ENCODE measurements at places on chromosomes 5 and 9.
A peak's percentile ranks its signal among the peaks of the same experiment; 100 is the strongest.

- no peaks in the 10 kb centered on the region for H3K4me1 ChIP-seq
- no peaks in the 10 kb centered on the region for H3K27me3 ChIP-seq
- H3K36me3 ChIP-seq, result no peaks in the 10 kb centered on the region
- no peak overlapping the region for H3K4me3 ChIP-seq
Measured at GRCh38 chr5:111585291-111585690, 73.0 kb upstream of the STARD4 start.

GRCh38 chr9:120625222-120625621 lies 45.3 kb upstream of the CDK5RAP2 start:
- H3K27me3 ChIP-seq, result no peaks in the 10 kb centered on the region
- no peak overlapping the region for H3K27ac ChIP-seq
- no peak overlapping the region for H3K4me3 ChIP-seq
- no peak for DNase-seq
- no peaks in the 10 kb centered on the region for H3K36me3 ChIP-seq

DNA sequence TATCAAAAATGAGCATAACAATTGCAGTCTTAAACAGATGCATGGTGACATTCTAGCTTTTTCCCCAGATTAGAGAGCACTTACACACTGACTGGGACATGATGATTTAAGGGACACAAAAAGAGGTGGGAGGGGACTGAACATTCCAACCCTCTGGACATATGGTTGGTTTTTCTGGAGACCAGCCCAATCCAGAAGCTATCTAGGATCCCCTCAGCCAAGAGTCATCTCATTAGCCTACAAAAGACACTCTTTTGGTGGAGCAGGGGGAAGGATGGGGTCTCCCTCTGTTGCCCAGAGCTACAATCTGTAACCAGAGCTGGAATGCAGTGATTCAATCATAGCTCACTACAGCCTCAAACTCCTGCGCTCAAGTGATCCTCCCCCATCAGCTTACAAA lies 97.3 kb upstream of the IQGAP2 start:
- H3K27me3 ChIP-seq, result no peaks in the 10 kb centered on the region
- no peak overlapping the region for H3K27ac ChIP-seq
- H3K4me3 ChIP-seq, result no peak overlapping the region
- no peaks in the 10 kb centered on the region for H3K4me1 ChIP-seq
- H3K36me3 ChIP-seq, result no peaks in the 10 kb centered on the region
- no peak for DNase-seq

- H3K36me3 ChIP-seq, result peaks cover 1% of the 10 kb centered on the region
- H3K27ac ChIP-seq, result no peak overlapping the region
- no peak overlapping the region for H3K4me3 ChIP-seq
Measured at GRCh38 chr9:33042473-33042872, 17.4 kb downstream of the DNAJA1 start.

GRCh38 chr5:88861231-88861630 lies 21.8 kb downstream of the MEF2C start:
- no peak for DNase-seq
- no peak overlapping the region for H3K4me3 ChIP-seq
- no peaks in the 10 kb centered on the region for H3K4me1 ChIP-seq
- no peaks in the 10 kb centered on the region for H3K36me3 ChIP-seq

DNA sequence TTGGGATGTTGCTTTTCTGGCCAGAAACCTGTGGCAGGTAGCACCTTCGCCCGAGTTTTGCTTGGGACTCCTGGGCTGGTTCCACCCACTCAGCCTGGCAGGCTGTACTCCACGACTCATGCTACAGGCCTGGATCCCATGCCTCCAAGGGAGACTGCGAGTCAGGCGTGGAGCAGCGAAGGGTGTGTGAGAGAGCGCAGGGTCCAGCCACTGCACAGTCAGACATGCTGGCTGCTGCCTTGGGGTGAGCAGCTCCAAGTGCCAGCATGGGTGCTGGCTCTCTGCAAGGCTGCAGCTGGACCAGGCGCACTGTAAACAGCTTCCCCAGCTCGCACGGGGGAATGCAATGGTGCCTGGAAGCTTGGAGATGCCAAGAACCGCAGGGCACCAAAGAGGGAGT lies 249.6 kb upstream of the EDIL3 start:
- no peaks in the 10 kb centered on the region for H3K36me3 ChIP-seq
- H3K4me3 ChIP-seq, result no peak overlapping the region
- DNase-seq, result no peak
- no peaks in the 10 kb centered on the region for H3K4me1 ChIP-seq

DNA sequence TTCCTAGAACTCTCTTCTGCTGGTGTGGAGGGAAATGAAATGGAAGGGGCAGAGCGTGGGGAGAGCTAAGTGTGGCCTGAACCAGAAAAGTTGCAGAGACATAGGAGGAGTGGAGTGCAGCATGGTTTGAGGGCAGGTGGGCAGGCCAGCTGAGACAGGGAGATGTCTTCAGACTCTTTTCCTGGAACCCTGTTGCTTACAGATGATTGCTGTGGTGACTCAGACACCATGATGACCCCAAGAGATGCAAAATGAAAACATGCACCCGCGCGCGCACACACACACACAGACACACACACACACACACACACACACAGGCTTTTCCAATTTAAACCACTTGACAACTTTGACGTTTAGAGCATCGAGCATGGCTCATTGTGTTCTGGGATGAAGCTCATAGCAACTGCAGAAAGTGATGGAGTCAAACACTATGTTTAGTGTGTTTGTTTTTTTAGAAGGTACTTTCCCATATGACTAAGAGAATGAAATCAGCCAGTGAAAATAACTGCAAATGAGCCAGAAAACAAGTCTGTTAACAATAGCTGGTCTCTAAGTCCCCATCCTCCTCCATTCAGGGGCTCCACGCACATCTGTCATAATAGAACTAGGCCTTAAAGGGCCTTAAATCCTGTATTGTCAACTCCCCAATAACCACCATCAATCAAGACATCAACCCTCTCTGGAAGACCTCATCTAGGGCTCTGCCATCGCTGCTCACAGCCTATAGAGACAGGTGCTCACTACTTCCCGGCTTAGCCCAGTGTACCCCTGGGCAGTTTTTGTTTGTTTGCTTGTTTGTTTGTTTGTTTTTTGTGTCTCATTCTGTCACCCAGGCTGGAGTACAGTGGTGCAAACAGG lies 9.6 kb downstream of the TMOD1 start:
- peak overlapping the region; percentile 25 for H3K4me3 ChIP-seq
- peak; percentile 84 for DNase-seq
- H3K27ac ChIP-seq, result peak overlapping the region; percentile 87
- peaks cover 45% of the 10 kb centered on the region for H3K4me1 ChIP-seq

GRCh38 chr9:8558176-8558575 lies 758.6 kb upstream of the DMAC1 start:
- no peak overlapping the region for H3K4me3 ChIP-seq
- DNase-seq, result no peak
- no peak overlapping the region for H3K27ac ChIP-seq
- H3K36me3 ChIP-seq, result no peaks in the 10 kb centered on the region

- H3K4me1 ChIP-seq, result peaks cover 7% of the 10 kb centered on the region
- no peak overlapping the region for H3K4me3 ChIP-seq
- no peaks in the 10 kb centered on the region for H3K27me3 ChIP-seq
- no peaks in the 10 kb centered on the region for H3K36me3 ChIP-seq
Measured at GRCh38 chr5:96675882-96676281, 13.7 kb downstream of the CAST start.

GRCh38 chr5:94366811-94367210 lies 251.6 kb downstream of the KIAA0825 start:
- no peak overlapping the region for H3K27ac ChIP-seq
- no peaks in the 10 kb centered on the region for H3K27me3 ChIP-seq
- no peaks in the 10 kb centered on the region for H3K36me3 ChIP-seq
- no peak overlapping the region for H3K4me3 ChIP-seq
- DNase-seq, result no peak
- no peaks in the 10 kb centered on the region for H3K4me1 ChIP-seq

All from GM12878 (cell line).